ENCODE measurements at places on chromosomes 3 and 15.

- DNase-seq, result no peak
Observed at GRCh38 chr3:14719006-14719405, 44.1 kb downstream of the C3orf20 start.

DNA sequence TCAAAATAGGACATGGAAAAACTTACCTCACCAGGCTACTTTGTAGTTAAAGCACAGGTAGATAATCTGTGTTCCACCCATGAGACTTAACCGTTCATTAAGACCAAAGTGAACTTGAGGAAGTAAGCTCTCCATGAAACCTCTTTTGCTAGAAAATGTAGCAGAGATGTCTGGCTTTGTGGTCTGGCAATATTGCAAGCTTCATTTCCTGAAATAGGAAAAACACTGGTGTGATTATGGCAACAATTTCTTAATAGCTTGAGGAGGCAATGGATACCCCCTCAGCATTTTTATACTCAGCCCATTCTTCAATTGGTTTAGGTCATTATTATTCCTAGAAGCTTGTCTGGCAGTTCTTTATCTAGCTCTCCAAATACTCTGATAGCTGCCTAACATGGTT lies 957.3 kb downstream of the IGSF11 start:
- no peak for DNase-seq

DNA sequence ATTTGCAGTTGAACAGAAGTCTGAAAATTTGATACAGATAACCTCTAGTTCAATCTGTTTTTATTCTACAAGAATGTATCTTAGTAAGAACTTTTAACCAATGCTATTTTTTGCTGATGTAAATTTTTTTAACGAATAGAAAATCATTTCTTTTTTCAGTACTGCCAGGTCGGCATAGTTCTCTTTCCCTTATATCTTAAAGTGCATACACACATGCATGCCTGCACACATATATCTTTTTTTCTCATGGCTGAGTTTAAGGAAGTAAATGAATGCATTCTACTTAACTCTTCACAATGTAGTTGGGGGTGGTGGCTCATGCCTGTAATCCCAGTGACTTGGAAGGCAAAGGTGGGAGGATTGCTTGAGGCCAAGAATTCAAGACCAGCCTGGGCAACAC lies 48.4 kb downstream of the BLM start:
- DNase-seq, result no peak

DNA sequence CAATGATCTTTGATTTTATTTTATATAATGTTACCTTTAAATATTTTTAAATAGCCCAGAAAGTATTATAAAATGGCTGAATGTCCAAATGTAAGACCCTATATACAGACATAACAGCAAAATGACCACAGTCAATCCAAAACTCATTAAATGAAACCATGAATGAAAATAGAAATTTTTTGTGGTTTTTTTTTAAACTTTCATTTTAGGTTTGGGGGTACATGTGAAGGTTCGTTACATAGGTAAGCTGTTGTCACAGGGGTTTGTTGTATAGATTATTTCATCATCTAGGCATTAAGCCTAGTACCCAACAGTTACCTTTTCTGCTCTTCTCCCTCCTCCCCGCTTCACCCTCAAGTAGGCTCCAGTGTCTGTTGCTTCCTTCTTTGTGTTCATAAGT lies 108.8 kb downstream of the FAIM start:
- no peak for DNase-seq

- peak; percentile 77 for DNase-seq
Observed at GRCh38 chr3:102129760-102130608, 280.7 kb downstream of the NFKBIZ start.

DNA sequence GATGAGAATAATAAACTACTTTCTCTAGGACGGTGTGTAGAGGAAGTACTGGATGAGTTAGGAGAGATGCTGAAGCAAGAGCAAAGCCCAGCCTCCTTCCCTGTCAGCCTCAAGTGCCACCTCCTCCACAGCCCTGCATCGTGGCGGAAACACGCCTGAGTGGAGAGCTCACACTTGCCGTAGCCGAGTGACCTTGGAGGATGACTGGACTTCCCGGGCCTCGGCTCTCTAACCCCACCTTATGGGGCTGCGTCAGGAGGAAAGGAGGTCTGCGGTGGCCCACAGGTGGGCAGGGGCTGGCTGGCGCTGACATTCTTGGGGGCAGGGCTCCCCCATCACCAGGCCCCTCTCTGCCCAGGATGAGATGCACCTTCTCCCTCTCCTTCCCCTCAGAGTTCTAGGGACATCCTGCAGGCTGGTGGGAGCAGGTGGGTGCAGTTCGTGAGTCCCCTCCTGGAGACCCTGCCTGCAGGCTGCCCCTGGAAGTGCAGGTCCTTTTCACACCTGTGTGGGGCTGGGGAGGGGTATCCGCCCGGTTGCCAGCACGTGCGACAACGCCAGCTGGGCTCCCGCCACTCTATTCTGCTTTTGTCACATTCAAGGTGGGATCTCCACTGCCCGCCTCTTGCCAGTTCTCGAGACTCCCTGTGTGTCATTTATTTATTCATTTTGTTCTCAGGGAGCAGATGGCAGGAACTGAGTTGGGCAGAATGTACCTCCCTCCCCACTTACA lies 175.2 kb downstream of the MEGF11 start:
- DNase-seq, result no peak

DNA sequence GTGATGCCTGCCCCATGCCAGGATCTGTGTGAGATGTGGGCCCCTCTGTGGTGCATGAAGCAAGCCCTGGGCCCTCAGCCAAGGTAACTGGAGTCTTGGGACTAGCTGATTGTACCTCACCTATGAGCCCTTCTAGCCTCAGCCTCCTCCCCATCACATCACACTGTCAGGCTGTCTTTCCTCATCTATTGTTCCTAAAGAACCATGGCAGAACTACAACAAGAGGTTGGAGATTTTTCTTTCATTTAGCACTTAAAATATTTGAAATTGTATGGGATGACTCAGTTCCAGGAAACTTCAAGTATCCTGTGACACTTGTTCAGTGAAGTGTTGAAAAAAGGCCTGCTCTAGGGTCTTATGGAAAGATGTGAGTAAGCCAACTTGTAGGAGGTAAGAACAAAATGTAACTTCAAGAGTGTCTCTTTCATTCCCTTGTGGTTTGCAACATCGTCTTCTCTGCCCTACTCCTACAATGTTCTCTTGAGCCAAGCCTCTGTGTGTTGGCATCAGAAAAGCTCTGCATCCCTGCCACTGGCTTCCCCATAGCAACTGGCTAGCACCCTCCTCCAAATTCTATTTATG lies 58.7 kb upstream of the TIPARP start:
- DNase-seq, result peak; percentile 9

- DNase-seq, result no peak
Observed at GRCh38 chr3:48016301-48016973, at the start of gene MAP4. Gene MAP4, minus strand, starts transcription at chr3:48016416. Its CDS starts 17,556 bp downstream, at chr3:47998860.

DNA sequence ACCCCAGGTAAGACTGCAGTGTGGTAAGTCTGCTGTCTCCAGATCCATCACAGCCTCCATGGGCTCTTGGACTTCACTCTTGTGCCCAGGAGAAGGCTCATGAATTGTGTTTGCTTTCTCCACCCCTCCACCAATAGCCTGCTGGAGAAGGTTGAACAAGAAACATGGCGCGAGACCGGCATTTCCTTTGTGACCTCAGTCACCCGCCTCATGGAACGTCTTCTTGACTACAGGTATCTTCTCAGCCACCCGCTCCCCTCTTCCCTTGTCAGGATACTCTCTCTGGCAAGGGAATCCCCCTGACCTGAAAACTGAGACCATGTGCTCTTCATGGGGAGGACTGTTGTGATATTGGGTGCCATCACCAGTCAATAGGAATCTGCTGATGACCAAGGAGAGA lies 52.1 kb upstream of the MANF start:
- DNase-seq, result no peak

All from RKO (cell line).